Stimulated activated CD4-positive, alpha-beta T cell treated with anti-CD3 and anti-CD28 coated beads, Interleukin-4, amount 100 ng/mL, for 48 hours (primary cell): ENCODE measurements at places on chromosomes 3 and 15.

- no peak for DNase-seq
These were observed 219.7 kb upstream of the NAALADL2 start for GRCh38 chr3:174639406-174639805.

DNA sequence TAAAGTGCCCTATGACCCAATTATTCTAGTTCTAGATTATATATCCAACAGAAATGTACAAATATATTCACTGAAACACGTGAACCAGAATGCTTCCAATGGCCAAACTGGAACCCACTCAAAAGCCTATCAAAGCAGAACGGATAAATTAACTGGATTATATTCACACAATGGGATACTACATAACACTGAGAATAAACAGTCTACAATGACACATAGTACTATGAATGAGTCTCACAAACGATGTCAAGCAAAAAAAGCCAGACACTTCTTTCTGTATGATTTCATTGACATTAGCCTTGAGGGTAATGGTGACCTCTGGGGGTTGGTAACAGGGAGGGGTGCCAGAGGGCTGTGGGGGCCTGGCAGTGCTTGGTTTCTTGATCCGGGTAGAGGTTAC is 50.9 kb upstream of the HACD2 start:
- DNase-seq = no peak

DNA sequence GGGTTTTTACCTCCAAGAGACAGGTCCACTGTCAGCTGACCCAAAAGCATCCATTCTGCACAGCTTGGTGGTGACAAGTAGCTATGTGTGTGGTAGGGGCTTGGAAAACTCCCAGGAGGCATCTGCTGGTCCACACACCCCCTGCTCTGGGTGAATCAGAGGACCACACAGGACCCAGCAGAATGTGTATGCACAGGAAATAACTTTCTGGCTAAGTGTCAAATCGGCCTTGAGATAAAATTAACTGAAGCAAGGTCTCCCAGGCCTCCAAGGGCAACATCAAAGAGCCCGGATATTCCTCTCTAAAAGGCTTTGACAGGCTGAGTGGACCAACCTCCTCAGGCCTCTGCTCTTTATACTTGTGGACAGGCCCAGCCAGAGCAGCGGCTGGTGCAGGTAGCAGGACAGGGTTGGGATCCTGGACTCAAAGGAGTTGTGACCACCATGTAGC is 66.5 kb downstream of the CTNNB1 start:
- no peak for DNase-seq

GRCh38 chr3:94159062-94159828 is 96.4 kb downstream of the NSUN3 start:
- DNase-seq = no peak

DNA sequence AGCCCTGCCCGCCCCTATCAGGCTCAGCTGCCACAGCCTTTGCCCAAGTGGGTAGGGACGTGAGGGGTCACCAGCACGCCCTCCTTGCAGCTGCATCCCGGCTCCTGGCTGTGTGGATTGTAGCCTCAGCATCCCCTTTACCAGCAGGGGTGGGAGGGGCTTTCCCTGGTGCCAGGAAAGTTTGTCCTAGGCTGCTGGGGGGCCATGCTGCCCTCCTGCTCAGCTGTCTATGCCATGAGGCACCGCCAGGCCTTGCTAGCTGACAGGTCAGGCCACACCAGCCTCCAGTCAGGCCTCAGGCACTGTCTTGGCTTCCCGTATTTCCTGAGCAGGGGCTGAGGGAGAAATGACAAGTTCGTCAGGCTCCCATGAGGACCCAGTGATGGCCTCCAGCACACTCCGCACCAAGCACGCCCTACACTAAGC is 32.3 kb downstream of the TKT start:
- DNase-seq = no peak

DNA sequence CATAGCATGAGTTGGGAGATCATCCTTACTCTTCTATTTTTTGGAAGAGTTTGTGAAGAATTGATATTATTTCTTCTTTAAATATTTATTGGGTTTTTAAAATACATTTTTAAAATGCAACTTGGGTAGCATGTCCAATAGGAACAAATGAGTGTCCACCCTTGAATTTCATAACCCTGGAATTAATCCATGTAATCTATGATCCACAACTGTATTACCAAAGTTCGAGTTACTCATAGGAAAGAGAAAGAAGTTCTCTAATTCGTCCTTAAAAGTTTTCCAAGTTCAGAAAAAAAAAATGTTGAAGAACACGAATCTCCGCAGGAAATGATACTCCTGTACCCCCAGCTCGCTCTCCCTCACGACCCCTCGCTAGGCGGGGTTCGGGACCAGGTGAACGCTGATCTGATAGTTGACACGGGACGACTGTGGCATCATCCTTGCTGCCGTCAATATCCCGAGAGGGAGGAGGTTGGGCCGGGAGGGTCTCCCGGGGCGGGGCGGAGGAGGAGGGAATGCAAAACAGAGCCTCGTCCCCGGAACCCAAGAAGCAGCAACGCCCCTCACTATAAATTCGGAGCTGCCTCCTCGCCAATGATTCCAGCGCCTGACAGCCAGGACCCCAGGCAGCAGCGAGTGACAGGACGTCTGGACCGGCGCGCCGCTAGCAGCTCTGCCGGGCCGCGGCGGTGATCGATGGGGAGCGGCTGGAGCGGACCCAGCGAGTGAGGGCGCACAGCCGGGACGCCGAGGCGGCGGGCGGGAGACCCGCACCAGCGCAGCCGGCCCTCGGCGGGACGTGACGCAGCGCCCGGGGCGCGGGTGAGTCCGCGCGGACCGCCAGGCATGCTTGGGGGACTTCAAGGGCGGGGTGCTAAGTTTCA is at the start of gene AGTR1:
TSS of gene AGTR1 (plus strand) at position 598 of the 884 bp plus-strand sequence. CDS start 43,133 bp downstream, outside the sequence.
- DNase-seq = no peak

- DNase-seq = no peak
These were observed 565 bp downstream of the CIB2 start for GRCh38 chr15:78130466-78131294.

DNA sequence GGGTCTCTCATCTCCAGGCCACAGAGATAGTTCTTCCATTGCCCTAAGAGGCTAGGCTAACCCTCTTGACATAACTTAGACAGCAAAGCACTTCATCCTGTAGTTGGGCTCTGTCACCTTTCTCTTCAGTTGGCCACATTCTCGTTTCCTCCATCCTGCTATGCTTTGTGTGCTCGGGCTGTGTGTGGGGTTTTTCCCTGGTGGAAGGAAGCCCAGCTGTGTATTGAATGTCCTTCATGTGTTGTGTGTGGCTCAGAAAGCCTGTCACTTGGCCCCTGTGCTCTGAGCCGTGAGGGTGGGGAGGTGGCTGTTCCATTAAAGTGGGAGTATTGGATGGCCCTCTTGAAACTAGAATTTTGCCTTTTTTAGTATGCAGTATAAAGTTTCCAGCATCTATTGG is 8.8 kb upstream of the EXOG start:
- no peak for DNase-seq

DNA sequence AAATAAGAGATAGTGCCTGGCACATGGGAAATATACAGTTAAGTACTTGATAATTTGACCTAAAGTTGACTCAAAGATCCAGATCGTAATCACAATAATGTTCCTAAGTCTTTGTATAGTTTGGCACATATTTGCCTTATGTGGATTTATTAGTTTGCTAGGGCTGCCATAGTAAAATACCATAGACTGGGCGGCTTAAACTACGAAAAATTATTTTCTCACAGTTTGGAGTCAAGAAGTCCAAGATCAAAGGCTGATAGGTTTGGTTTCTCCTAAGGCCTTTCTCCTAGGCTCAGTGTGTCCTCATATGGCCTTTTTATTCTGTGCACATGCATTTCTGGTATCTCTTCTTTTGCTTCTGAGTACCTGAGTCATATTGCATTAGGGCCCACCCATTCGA is 453.7 kb downstream of the NAALADL2 start:
- no peak for DNase-seq

GRCh38 chr3:141845407-141846049 is 30.9 kb upstream of the ATP1B3 start:
- no peak for DNase-seq

DNA sequence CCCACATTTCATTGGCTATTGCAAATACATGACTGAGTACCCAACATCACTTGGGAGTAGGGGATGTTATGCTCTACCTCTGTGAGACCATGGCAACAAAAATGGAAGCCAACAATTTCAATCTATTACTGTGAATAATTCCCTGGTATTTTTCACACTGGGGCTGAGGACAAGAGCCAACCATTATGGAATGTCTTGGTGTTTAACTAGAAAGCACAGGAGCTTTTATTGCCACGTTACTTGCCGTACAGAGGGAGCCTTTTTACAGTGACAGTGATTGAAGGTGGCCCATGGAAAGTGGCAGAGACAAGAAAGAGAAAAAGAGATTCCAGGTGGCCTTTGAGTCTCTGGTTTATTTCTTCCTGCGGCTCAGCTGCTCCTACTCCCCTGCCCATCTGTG is 105.7 kb upstream of the TBC1D5 start:
- DNase-seq = no peak

GRCh38 chr3:171813897-171814460 is 3.7 kb upstream of the PLD1 start:
- DNase-seq = no peak

- DNase-seq = no peak
These were observed 11.4 kb downstream of the C15orf40 start for GRCh38 chr15:82999905-83000671.

- DNase-seq = no peak
These were observed 488.0 kb upstream of the SUCLG2 start for GRCh38 chr3:68142441-68142840.

DNA sequence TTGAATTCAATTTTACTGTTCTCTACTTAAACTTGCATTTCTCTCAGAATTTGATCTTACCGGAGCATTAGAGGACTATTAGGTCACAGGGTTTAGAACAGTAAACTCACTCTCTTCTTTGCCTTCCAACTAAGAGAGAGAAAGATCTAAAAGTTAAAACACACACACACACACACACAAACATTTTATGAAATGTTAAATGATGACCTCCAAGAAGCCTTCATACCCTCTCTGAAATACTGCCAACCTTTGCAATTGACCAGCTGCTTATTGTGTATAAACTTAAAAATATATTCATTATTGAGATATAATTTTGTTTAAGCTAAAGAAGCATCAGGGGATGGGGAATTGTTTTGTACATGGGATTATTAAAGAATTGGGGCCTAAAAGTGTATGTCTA is 15.5 kb upstream of the NR2F2 start:
- no peak for DNase-seq

DNA sequence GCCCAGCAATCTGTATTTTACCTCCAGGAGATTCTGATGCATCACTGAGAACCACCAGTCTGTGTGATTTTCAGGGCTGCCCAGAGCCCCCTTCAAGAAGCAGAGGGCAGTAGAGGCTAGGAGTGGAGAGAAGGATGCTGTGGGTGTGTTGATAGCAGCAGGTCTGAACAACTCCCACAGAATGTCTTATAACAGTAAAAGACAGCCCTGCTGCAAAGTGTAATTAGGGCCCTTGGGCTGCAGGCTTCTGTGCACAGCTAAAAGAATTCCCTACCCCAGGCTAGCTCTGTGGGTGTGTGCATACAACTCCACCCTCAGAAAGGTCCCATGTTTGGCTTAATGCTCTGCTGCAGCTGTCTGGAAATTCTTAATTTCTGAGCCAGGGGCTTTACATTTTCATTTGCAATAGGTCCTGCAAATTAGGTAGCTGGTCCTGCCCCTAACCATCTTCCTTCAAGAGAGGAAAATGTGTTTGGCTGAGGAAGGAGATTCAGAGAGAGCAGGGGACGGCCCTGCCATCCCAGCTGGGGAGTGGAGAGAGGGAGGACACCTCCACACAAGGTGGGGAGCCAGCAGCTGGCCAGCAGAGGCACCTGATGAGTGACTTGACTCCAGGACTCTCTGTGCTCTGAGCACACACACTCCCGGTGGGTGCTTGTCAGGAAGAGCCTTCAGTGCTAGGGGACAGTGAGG is 43.2 kb upstream of the RAB6B start:
- no peak for DNase-seq

DNA sequence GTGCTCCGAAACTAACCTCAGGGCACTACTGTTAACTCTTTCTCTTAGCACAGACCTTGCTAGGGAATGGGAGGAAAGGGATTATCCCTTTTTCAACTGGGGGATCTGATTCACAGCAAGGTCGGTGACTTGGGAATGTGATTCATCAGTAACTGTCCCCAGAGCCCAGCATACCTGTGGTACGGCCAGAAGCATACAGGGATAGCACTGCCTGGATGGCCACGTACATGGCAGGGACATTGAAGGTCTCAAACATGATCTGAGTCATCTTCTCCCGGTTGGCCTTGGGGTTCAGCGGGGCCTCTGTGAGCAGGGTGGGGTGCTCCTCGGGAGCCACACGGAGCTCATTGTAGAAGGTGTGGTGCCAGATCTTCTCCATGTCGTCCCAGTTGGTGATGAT is 2.3 kb downstream of the ACTC1 start:
- DNase-seq = no peak

DNA sequence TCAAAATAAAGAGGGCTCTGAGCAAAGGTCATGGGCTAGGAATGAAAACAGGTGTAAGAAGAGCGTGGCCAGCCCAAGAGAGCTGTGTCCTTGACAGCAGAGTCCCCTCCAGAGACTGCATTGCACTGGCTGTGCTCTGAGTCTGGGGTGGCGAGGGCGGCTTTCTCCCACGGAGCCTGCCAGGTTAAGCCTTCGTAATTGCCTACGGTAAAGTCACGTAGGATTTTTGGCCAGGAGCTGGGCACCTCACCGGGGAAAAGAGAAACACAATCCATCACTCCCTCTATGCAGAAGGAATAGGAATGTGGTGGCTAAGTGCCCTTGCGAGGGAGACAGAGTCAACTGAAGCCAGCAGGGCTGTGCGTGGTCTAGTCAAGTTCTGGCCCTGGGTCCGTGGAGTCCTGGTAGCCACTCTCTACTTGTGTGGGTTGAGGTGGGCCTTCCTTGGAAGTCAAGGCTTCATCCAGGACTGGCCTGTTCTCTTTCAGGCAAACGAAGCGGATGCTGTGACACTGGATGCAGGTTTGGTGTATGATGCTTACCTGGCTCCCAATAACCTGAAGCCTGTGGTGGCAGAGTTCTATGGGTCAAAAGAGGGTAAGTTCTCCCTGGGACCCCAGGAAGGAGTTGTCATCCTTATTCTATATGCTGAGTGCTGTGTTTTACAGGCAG is 7.0 kb downstream of the TF start:
- DNase-seq = no peak

- DNase-seq = no peak
These were observed 17.3 kb downstream of the NIPA2 start for GRCh38 chr15:22855791-22856190.

GRCh38 chr15:97463696-97464095 is 496.8 kb upstream of the ARRDC4 start:
- DNase-seq = no peak

DNA sequence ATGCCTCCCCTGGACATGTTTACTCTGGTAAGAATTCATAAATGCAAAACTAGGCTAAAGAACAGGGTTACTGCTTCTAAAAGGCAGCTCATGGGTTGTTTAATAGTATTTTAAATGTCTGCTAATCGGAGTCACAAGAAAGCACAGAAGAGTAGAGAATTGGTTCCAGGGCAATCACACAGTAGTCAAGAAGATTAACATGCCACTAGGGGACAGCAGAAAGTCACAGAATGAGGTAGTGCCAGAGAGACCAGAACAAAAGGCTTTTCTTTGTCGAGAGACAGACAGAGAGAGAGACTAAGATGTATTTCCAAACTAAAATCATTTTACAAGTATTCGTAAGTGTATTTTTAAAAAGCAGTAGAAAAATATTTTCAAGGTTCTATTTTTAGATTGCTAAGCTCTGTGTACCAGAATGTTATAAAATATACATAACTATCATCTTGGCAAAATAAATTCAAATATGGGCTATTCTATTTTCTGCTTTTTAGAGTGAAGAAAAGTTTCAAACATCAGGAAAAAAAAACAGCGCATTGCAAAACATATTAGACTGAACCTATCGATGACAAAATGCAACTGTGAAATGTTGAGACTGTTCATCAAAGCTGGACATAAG is 78.3 kb upstream of the CDIN1 start:
- peak; percentile 2 for DNase-seq

- DNase-seq = no peak
These were observed 112.5 kb downstream of the ZNF609 start for GRCh38 chr15:64572856-64573255.
